Natural killer cell treated with Interleukin-12 subunit alpha and Interleukin-12 subunit beta and Interleukin-15 and Interleukin-18, amount 100 ng/mL, for 72 hours (primary cell): ENCODE measurements at places on chromosomes 11 and 22.

- DNase-seq: no peak
Observed at GRCh38 chr11:39365809-39366436, 2093.5 kb downstream of the LRRC4C start.

- DNase-seq: no peak
Observed at GRCh38 chr22:18114976-18115652, 4.5 kb downstream of the TUBA8 start.

DNA sequence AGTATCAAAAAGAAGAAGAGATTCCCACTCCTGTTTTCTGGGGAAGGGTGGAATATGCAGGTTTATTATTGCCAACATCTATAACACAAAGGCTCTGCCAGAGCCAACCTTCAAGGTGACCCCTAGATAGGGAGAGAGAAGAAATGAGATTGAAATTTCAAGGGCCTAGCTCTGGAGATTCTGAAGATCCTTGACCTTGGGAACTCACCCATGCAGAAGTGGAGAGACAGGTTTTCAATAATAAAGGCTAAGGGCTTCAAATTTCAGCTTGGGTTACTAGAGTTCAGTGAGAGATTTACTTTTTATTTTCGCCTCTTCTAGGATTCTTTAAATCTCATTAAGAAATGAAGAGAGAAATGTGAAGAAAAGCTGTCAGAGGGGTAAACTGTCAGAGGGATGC, 98.4 kb downstream of the CD44 start:
- DNase-seq: no peak

DNA sequence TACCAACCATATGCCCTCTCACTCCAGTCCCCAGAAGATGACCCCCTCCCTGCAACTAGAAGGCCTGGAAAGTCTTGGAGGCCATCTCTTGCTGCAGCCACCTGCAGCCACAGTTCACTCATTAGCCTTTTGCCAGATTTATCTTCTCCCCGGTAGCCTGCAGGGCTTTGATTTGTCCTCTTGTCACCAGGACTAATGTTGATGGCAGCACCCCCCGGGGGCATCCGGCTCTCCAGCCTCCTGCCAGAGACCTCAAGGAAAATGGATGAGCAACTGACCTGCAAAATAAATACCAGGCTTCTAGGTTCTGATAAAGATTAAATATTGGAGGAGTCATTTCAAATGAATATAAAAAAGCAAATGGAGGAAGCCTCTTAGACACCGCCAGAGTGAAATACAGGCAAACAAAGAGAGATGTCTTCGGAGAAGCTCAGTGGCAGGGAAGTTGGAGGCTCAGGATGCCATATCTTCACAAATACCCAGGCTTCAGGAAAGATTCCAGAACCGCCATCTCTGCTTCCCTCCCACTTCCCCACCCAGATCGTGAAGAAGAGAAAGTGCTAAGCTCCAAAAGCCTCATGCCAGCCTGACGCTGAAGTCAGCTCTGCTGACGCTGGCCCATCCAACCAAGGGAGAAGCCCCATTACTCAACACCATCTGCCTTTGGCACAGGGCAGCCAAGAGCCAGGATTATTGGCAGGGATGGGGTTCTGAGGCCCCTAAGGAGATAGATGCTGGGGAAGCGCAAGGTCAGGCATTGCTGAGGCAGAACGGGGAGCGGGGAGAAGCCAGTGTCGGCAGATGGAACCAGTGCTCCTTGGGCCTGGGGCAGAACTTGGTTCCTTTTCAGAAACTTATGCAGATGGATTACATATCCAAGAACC, 362.7 kb downstream of the CADM1 start:
- no peak for DNase-seq

DNA sequence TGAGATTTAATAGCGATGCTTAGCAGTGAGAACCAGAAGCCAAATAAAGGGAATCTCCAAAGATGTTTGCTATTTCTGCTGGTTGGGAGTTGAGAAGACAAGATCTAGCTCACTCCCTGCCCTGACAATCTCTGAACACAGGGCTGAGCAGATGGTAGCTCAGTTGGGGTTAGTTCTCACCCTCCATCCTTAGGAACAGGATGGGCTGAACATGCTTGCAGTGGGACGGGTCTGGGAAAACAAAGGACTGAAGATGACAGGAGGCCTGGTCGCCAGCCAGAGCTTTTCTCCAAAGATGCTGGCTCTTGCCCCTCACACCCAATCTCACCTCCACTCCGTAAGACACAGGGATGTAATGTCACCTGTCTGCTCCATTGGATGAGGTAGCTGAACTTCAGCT, 72.7 kb downstream of the SC5D start:
- no peak for DNase-seq

GRCh38 chr11:45323601-45324249, 37.6 kb upstream of the SYT13 start:
- DNase-seq: no peak

- no peak for DNase-seq
Observed at GRCh38 chr11:98725471-98725870, 295.3 kb upstream of the CNTN5 start.

DNA sequence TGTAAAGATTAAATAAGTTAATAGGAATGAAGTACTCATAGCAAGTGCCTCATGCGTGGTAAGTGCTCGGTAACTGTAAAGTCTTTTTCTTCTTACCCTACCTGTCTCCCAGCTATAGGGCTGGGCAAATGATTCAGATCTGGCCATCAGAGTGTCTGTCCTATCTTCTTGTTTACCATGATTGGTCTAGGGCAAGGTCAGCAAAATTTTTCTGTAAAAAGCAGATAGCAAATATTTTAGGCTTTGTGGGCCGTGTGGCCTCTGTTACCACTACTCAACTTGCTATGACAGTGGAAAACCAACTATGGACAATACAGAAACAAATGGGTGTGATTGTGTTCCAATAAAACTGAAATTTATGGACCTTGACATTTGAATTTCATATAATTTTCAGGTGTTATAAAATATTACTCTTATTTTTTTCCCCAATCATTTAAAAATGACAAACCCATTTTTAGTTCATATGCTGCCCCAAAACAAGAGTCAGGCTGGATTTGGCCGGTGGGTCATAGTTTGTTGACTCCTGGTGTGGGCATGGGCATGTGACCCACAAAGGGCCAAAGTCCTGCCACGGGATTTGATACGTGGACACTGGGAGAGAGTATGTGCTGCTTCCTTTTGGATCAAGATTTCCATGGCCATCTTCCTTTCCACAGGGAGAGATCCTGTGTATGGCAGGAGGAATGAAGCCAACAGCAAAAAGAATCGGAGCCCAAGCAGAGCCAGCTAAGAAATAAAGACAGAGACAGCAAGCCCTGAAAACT, 26.8 kb upstream of the FZD4 start:
- no peak for DNase-seq

GRCh38 chr11:63811522-63811921, 1.7 kb upstream of the SPINDOC start:
- no peak for DNase-seq

- DNase-seq: no peak
Observed at GRCh38 chr11:126638648-126639047, 283.2 kb downstream of the ST3GAL4 start.

DNA sequence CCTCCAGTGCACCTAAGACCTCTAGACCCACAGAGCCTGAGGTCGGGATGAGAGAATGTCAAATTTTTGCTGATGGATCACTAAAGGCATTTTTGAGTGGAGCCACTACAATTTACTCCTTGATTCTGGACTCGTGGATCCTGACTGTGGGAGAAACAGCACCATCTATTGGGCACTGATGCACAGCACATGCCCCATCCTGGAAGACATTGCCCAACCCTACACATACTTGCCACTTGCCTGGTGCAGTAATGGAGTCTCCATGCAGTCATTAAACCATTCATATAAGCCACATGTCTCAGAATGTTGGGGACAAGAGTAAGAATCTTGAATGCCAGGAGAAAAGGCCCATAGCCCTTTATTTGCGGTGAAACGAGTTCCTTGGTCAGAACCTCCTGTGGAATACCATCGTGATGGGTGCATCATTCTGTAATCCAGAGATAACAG, 103.9 kb downstream of the GGTLC2 start:
- no peak for DNase-seq

GRCh38 chr11:45646275-45646927, 19.0 kb downstream of the CHST1 start:
- no peak for DNase-seq
